Activated gamma-delta T cell (primary cell): ENCODE measurements at places on chromosomes 1 and 21.

DNA sequence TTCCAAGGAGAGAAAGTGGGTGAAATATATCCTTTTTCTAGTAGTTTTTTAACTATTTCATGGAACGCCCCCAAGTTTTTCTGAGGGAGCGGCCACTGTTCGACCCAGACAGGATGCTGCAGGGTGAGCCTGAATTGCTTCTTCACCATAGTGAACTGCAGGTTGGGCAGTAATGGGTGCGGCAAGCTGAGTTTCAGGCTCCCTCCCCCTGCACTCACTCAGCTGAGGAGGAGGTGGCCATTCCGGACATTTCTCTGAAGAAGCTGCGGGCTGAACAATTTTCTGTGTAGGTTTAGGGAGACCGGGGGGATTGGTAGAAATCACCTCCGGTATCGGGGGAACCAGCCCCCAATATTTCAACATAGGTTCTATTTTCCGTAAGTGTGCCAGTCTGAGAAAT is 8.2 kb downstream of the DAP3 start:
- DNase-seq: no peak

DNA sequence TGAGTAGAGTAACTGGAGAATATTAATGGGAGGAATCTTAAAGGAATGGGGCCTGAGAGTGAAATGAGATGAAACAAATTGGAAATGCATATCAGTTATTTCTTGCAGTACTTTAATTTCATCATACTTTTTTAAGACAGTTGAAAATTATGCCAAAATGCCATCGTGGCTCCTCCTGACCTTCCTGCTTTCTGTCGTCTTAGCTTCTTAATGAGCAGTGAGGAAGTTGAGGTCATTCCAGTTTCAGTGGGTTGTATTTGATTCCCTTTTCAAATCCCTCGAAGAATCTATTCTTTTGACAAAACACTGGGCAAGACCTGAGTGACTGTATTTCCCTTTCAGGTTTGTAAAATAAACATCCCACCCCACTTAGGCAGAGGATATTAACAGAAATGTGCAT is 134.9 kb upstream of the MAP1LC3C start:
- no peak for DNase-seq

DNA sequence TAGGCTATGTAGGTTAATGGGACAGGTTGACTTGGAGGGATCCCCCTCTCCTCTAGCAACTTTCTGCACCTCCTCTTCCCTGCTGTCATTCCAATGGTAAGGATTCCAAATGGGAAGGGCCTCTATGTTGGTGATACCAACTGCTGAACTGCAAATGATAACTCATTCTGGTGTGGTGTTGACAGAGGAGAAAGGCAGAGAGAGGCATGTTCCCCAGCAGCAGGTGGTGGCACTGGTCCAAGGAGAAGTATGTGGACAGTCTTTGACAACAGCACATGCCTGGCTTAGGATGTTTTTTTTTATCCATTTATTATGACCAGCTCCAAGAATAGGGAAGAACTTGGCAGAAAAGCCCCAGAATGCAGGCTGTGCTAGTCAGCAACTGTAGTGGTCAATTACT is 19.6 kb upstream of the SPAG17 start:
- DNase-seq: no peak

- DNase-seq: no peak
Observed at GRCh38 chr1:153616144-153616916, at the start of gene S100A14. TSS of gene S100A14 (minus strand) at chr1:153616325. CDS start at chr1:153615858, 467 bp downstream.
